NCI-H1930 (cell line): ENCODE measurements at places on chromosomes 3 and 15.
A peak's percentile ranks its signal among the peaks of the same experiment; 100 is the strongest.

DNA sequence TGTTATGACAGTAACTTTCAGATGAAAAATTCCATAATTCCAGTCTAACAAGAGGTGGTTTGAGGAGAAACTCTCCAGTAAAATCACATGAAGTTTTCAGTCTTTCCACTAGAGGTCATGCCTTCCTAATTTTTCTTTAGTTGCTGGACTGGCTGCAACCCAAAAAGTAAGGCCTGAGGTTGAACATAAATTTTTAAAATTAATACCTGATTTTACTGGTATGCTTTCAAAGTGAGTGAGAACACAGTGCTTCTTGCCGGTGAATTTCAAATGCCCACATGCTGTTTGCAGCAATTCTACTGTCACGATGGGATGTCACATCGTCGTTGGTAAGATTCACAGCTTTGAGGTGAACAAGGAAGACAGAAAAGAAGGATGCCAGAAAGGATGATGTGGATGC, 89.0 kb upstream of the FGF12 start:
- no peak for DNase-seq

DNA sequence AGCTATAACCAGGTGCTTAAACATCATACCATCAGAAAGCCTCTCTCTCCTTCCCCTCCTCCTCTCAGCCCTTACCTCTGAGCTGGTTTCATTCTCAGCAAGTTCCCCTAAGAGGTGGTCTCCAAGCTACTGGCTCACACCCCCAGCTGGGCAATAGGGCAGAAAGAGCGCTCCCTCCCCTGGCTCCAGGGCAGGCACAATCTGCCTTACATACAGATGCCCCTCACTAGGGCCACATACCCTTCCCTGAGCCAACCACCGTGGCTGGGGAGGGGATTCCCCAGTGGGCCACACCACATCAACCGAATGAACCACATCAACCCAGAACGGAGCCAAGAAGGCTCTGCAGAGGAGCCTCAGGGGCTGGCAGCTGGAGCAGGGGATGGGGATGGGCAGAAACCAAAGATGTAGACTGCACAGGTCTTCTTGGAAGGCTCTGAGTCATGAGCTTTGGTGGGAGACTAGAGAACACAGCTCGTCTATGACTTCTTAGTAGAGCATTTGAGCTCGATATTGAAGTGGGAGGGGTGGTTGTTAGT, 4.6 kb upstream of the FBLN2 start:
- no peak for DNase-seq

- DNase-seq, result no peak
These were observed 31.1 kb downstream of the TNK2 start for GRCh38 chr3:195877136-195877715.

DNA sequence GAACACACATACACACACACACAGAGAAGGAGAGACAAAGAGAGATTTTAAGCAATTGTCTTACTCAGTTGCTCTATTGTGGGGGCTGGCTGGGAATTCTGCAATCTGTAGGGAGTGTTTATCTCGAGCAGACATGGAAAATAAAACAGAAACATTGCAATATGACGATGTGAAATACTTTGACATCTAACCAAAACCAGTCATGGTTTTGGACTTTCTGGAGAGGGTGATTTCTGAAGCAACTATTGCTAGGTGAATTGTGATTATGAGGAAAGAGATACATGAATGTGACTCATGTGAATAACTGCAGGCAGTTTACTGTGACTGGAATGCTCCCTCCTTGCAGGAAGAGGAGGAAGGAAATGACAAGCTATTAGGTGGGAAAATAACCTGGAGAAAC, 12.3 kb upstream of the PHLDB2 start:
- DNase-seq, result no peak

GRCh38 chr3:55634345-55634744, 147.2 kb upstream of the WNT5A start:
- DNase-seq, result no peak

GRCh38 chr3:117285737-117286136, 576.2 kb downstream of the TUSC7 start:
- no peak for DNase-seq

DNA sequence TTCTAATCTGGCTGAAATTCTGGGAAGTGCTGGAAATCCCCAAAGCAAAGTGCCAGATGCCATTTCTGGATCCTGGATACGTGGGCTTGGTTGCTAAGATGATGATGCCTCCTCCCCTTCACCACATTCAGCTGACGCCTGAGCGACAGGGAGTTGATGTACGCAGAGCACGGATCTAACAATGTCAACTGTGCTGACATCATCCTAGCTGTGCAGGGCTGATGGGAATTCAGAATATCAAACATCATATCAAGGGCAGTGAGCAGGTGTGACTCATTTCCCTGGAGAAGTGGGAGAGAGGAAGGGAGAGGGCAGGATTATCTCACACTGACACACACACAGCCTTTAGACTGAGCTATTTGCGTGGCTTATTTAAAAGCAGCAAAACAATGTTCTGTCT, 92.6 kb upstream of the ZBTB20 start:
- DNase-seq, result peak; percentile 77

DNA sequence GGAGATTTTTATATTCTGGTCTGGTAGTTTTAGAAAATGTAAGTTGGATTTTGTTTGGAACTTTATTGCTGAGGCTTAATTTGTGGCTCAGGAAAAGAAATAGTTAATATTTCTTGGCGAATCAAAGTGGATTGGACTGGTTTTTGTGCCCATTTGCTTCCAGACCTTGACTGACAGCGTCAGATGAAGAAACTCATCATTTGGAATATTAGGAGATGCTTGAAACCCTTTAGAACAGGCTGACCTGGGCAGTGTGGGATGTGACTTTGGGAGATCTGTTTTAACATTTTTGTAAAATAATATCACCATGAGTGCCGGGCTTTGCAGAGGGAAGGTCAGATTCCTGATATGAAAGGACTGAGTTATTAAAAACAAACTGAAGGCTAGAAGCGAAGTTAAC, 83.0 kb downstream of the AAGAB start:
- no peak for DNase-seq

DNA sequence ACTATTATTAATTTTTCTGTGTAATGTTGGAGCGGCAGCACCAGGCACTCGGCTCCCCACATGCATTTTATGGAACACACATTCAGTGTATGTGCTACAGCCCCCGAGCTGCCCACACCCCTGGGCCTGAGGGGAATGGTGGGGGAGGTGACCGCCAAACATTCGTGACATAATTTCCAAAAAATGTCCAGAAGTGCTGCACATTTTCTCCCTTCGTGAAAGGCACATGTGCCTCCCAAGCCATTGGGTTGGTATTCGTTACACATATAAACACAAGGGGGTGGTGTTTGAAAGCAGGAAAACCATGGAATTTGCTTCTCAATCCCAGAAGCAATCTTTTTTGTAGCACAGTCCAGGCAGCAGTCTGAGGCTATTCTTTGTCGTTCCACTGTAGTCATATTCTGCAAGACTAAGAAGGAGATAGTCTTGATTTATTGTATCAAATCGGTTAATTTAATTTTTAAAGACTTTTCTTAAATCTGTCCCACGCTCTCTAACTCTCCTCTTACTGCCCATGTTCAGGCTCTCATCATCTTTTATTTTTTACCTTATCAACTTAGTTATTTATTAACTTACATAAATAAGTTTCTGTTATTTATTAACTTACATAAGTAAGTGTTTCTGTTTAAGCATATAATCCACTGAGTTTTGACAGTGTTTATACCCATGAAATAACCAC, 39.2 kb upstream of the POLR2M start:
- no peak for DNase-seq

- no peak for DNase-seq
These were observed 520.4 kb downstream of the FOXP1 start for GRCh38 chr3:71062952-71063772.

DNA sequence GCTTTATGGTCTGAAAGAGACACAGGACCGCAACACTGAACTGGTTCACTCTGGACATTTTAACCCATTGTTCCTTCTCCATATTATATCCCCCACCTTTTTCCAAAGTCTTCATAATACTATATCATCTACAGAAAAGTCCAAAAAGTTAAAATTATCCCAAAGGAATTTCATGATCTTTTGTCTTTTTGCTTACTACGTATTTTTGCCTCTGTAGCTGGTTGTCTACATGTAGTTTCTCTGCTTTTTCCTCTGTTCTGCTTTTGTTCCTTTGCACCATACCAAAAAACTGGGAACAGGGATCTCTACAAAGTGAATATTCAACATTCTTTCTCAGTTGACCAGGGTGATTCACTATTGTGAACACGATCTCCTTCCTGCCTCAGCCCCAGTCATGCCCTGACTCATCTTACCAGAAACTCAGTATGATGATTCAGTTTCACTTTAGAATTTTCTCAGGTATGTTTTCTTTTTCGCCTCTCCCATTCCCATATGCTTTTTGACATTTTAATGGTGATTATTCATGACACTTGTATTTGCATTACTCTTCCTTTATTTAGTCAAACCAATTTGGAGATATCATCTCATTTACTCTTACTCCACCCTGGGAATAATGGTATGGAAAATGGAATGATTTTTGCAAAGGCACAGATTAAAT, 14.5 kb downstream of the EMC4 start:
- no peak for DNase-seq

DNA sequence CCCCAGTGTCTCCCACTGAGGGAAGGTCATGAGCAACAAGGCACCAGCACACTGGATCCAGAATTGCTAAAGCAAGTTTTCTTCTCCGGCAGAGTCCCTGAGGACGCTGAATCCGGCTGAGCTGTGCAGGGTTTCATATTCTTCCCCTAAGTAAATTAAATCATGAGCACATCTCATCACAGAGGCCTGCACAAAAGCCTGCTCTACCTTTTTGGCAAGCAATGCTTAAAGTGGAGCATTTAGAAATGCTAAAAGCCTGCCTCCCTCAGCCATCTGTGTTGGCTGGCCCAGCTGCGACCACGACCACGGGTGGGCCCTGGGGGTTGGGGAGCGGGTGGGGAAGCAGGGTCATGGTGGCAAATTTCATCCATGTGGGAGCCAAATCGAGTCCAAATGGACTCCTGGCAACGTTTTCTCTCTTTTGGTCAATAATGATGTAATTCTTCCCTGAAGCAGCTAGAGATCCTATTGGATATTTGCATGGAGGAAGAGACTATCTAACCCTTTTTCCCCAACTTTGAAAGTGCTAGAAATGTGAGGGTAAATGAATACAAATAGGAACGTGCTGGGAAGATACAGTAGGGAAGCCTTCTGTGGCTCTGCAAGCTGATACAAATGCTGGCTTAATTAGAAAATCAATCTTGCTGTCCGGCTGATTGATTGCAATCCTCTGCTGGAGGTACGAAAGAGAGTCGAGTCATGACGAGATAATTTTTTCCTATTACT, 532.8 kb upstream of the TBL1XR1 start:
- DNase-seq, result no peak

GRCh38 chr3:53726643-53727042, 119.6 kb downstream of the CHDH start:
- DNase-seq, result no peak

- peak; percentile 27 for DNase-seq
These were observed at the start of gene EHHADH for GRCh38 chr3:185253645-185254410. Gene EHHADH, minus strand, starts transcription at chr3:185254049. Its CDS starts 27 bp downstream, at chr3:185254022.

- no peak for DNase-seq
These were observed 901.1 kb downstream of the TBL1XR1 start for GRCh38 chr3:176296066-176296597.

DNA sequence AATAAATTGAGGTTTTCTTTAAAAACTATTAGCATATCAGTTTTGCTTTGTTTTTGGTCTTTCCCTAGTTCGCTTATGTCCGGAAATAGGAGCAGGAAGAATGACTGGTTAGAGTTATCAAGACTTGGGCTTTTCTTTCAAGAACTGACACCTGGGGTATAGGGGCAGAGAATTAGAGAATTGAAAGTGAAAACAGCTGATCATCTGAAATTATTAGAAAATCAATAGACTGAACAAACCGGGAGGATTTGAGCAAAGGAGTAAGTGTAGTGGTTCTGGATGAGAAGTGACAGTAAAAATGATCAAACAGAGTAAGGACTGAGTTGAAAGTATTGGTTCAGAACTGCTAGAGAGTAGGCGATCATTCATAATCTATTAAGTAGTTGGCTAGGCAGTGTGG, 6.0 kb downstream of the MINDY2 start:
- DNase-seq, result no peak

GRCh38 chr3:152385761-152386160, 117.0 kb downstream of the MBNL1 start:
- no peak for DNase-seq

DNA sequence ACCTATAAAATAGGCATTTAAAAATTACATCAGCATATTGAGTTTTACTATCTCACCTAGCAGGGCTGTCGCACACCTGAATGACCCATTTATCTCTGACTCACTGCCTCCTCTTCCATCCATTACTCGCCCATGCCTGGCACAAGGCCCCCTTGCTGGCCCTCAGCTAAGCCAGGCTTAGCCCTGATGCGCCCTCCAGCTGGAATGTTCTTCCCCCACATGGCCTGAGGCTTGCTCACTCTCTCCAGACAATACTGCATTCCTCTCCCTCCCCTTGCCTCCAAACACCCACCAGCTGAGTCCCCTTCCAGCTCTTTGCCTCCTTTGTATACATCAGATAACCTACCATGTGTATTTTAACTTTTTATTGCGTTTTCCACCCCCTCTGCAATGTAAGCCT, 7.2 kb downstream of the SH3BP5 start:
- DNase-seq, result no peak

DNA sequence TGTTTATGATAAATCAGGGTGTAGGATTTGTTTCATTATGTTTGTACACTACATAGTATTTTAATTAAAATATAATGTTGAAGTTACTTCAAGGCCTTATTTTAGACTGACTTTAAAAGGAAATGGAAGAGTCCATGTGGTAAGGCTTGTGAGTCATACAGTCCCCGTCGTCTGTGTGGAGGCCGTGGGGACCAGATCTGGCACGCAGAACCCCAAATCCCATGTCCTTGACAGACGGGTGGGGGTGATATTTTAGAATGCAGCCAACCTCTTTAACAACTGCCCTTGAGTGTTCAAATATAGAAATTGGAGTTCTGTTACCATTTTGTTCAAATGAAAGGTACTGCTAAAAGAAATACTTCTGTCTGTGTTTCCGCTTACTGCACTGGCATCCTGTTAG, 35.8 kb downstream of the ABHD17C start:
- no peak for DNase-seq

DNA sequence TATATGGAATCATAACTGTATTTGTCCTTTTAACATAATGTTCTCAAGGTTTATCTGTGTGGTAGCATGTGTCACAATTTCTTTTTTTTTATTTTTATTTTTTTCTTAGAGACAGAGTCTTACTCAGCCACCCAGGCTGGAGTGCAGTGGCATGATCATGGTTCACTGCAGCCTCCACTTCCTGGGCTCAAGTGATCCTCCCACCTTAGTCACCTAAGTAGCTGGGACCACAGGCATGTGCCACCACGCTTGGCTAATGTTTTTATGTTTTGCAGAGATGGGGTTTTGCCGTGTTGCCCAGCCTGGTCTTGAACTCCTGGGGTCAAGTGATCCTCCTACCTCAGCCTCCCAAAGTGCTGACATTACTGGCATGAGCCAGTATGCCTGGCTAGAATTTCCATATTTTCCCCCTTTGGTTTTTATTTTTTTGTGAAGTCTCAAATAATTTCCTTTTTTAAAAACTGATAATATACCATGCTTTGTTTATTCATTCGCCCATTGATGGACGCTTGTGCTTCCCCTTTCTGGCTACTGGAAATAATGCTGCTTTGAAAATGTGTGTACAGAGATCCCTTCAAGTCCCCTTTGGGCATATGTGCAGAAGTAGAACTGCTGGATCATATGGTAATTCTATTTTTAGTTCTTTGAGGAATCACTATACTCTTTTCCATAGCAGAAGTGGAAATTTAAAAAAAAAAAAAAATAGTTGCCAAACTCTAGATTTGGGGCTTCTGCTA, 28.4 kb downstream of the TMEM40 start:
- DNase-seq, result no peak
